ENCODE measurements at places on chromosomes 16 and 17.

DNA sequence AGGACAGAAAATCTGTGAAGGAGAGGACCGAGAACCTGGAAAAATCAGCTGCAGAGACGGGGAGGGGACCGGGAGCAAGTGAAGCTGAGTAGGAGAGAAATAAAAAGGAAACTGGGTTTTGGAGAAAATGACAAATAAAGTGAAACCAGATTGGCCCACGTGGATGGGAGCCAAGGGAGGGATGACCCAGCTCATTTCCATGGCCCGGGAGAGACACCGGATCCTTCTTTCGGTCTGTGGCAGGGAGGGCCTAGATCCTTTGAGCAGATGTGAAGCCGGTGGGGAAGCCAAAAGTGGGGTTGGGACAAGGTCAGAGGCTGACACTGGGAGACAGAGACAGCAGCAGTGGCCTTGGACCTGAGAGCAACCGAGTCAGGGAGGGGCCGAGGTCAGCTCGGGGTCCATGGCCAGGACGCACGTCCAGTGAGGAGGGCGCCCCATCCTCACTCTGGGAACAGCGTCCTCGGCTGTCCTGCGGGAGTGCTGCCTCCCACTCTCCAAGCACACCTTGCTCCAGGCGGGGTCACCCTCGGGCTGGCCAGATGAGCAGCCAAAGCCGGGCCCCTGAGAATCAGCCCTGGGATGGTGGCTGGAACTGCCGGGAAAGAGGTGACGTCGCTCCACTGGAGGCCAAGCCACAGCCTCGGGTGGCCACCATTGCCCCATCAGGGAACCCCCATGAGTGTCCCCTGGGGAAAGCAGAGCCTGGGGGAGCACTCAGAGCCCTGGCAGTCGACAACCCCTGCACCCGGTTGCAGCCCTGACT is 50.8 kb upstream of the CDR2 start:
- no peak for DNase-seq

GRCh38 chr17:44522883-44523671 is 19.9 kb upstream of the GPATCH8 start:
- DNase-seq: no peak

- no peak for DNase-seq
These were observed 55.0 kb downstream of the SALL1 start for GRCh38 chr16:51095890-51096626.

- no peak for DNase-seq
These were observed 22.2 kb upstream of the CLEC18A start for GRCh38 chr16:69928856-69929400.

GRCh38 chr16:53059672-53060071 is 4.9 kb downstream of the CHD9 start:
- DNase-seq: no peak

- DNase-seq: peak; percentile 12
These were observed 207.4 kb downstream of the RPTOR start for GRCh38 chr17:80751946-80752581.

DNA sequence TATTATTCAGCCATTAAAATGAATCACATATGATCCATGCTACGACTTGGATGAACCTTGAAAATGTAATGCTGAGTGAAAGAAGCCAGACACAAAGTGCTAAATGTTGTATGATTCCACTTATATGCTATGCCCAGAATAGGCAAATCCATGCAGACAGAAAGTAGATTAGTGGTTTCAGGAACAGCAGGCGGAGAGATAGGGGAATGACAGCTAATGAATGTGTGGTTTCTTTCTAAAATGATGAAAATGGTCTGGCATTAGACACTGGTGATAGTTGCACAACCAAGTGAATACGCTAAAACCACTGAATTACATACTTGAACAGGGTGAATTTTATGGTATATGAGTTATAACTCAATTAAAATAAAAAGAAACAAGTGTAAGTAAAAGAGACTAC is 121.8 kb upstream of the NOG start:
- no peak for DNase-seq

GRCh38 chr16:72355561-72355960 is 183.6 kb upstream of the PMFBP1 start:
- DNase-seq: no peak

- DNase-seq: no peak
These were observed 20.8 kb downstream of the ABCC1 start for GRCh38 chr16:15970202-15970601.
